AG04449 (cell line): ENCODE measurements at places on chromosomes 4 and X.

DNA sequence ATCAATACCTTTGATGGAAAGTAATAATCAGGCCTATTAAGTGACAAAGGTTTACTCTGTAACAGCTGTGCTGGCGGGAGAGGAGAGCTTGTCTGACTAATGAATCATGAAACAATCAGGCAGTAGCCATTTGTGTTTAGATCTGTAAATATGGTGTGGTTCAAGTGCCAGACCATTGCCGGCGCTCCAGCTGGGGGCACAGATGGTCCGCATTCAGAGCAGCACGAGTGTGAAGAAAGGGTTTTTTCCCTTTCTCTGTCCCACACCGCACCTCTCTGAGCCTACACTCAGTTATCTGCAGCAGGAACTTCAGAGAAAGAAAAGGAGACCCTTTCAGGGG is 111.3 kb upstream of the PAQR3 start:
- no peak for DNase-seq

GRCh38 chr4:10109995-10110670 is 6.5 kb downstream of the WDR1 start:
- DNase-seq: no peak

- DNase-seq: peak; percentile 26
Observed at GRCh38 chrX:152907084-152907651, 9.3 kb downstream of the ZNF185 start.

DNA sequence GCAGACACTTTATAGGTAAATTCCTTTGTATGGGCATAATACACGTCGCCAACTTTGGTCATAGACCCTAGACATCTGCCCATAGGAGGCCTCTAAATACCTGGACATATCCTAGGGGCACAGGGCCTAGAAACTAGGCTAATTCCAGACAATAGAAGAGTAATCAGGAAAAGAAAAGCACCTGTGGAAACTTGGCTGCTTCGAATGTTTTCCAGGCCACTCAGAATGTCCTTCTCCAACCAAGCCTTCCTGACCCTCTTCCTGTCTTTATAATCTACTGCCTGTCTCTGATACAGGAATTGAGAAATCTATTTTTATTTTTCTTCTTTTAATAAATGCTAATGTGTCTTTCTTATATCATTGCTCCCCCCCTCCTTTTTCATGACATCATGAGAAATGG is 493.1 kb downstream of the IL15 start:
- no peak for DNase-seq

DNA sequence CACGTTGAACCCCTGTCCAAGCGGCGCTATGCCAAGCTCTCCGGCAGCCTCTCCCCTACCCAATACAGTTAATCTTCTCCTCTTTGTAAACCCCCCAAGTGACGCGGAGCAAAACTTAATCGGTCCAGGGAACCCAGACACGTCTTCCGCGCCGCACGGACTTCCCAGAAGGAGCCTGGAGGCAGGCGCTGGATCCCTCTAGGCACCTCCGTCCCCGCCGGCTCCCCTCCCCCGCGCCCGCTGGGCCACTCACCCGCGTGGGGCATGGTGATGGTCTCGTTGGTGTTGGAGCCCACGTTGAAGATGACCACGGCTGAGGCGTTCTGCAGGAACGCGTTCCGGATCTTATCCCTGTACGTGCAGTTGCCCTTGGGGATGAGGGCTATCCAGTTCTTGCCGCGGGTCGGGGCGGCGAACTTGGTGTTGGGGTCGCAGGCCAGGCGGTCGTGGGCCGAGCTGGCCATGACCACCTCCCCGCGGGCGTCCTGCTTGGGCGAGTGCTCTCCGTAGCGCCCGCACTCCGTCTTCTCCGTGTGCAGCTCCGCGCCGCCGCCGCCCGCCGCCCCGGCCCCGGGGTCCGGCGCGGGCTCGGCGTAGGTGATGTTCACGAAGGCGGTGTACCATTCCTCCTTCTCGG is 1.1 kb downstream of the RNF150 start:
- no peak for DNase-seq

DNA sequence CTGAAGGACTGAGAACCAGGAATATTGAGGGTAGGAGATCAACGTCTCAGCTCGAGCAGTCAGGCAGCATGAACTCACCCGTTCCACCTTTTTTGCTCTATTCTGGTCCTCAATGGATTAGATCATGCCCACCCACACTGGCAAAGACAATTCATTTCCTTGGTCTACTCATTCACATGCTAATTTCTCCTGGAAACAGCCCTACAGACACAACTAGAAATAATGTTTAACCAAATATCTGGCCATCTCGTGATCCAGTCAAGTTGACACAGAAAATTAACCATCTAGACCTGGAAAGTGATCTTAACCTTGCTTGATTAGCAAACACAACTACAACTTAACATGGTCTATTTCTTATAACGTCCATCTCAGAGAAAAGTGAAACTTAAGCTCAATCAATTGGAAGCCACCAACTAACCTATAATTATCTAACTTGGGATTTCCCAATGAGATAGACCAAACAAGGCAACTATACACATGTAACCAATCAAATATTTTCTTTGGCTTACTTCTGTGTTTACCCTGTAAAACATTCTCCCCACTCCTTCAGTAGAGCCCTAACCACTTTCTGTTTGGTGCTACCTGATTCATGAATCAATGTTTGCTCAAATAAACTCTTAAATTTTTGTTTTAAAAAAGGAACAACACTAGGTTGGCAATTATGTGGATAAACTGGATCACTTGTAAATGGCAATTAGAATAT is 69.7 kb upstream of the MAMLD1 start:
- DNase-seq: no peak

GRCh38 chr4:30753316-30753715 is 33.1 kb downstream of the PCDH7 start:
- no peak for DNase-seq

DNA sequence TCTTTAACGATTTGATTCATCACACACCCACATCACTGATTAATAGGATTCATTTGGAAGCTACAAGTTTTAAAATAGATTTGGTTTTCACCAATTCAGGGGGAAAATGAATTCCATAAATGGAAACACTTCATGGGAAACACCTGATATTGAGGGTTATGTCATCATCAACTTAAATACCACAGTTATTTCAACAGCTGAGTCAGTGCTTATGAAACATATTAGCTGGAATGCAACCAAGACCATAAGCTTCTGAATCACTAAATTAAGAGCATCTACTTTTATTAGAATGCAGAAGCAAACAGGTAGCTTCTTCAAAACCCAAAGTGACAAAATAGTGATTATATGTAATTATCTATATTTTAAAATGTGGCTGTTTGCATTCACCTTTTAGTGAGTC is 207.8 kb upstream of the DCAF8L1 start:
- no peak for DNase-seq

DNA sequence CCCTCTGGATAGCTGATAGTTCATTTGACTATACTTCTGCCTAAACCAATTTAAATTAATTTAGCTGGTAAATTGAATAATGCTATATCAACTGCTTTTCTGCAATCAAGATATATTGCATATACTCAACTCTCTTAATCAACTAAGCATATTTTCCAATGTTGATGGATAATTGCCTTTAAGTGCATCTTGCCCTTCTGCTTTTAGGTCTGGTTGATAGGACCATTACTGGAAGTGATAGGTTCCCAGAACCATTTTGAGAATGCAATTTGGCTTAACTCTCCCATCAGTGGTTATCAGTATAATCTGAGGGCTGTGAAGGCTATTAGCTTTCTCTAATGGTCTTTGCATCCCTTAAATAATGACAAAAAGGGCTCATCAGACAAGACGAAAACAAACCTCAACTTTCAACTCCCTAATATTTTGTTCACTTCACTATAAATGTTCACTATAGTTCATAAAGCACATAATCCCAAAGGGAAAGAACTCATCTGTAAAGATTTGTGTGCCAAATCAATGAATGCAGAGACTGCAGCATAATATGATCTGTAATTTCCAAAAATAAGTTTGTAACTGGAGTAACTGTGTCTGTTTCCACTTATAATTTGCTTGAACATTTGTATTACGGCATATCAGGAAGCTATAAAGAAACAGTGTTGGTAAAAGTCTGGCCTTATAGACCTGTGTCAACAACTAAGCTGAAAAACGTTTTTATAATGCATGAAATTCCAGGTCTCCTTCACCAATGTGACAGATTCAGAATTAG is 273.6 kb downstream of the FBXO8 start:
- no peak for DNase-seq

GRCh38 chr4:168699224-168699878 is 202.5 kb downstream of the PALLD start:
- no peak for DNase-seq

DNA sequence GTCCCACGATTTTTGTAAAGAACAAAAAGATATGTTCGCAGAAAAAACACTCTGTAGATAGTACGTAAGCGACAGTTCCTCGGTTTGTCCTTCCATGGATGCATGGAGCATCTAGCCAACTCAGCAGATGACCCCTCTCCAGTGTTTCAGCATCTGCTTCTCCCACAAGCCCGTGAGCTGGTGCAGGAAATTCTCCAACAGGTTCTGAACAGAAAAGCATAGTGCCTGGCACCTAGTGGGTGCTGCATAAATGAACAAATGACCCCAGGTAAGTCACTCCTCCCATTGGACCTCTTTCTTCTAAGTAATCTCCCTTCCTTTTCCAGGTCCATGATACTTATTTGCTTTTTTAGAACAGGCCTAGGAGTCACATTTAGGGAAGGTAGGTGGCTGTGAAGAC is 966 bp upstream of the KIAA0232 start:
- no peak for DNase-seq

- DNase-seq: no peak
Observed at GRCh38 chrX:54494166-54494988, 1.7 kb downstream of the FGD1 start.

DNA sequence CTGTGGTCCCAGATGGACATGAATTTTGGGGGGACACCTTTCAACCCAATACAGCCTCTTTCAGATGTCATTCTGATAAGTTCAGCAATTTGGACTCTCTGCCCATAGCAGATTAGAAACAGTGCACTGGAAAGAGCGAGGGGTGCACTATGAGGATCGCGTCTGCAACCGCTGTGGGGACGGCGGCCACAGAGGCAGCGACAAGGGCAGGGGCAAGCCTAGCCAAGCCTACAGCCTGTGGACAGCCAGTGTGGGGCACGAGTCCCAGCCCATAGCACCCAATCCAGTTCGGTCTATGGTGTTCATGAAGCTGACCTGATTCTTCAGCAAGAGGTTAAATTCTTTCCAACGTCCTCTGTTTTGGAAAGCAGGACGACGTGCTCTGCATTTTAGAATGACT is 9.7 kb upstream of the NSG1 start:
- no peak for DNase-seq

- DNase-seq: no peak
Observed at GRCh38 chr4:39062094-39062769, at the start of gene KLHL5. Gene KLHL5 (plus strand): TSS chr4:39062232. CDS start chr4:39062653, 421 bp downstream.

- no peak for DNase-seq
Observed at GRCh38 chrX:20128670-20129069, 12.0 kb upstream of the MAP7D2 start.

- peak; percentile 44 for DNase-seq
Observed at GRCh38 chr4:65645185-65645584, 25.1 kb downstream of the EPHA5 start.

- no peak for DNase-seq
Observed at GRCh38 chr4:53515076-53515475, 76.2 kb downstream of the LNX1 start.

GRCh38 chrX:129798456-129798855 is 18.7 kb downstream of the SASH3 start:
- DNase-seq: no peak

- no peak for DNase-seq
Observed at GRCh38 chr4:184434501-184435066, 39.8 kb downstream of the IRF2 start.

DNA sequence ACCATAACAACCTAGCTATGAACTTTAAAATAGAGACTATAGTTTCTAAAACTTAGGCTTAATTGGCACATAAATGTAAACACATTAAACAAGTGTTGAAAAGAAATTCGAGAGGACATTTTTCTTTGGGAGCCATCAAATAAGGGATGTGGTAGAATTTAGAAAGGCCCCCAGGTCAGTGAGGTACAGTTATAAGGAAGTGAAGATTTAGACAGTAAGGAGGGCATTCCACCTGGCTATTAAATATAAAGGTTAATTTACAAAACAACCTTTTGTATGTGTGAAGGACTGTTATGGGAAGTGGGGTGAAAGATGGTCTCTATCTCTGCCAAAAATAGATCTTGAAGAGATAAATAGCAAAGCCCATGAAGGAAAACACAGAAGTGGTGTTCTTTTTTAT is 83.9 kb downstream of the AFF1 start:
- no peak for DNase-seq

DNA sequence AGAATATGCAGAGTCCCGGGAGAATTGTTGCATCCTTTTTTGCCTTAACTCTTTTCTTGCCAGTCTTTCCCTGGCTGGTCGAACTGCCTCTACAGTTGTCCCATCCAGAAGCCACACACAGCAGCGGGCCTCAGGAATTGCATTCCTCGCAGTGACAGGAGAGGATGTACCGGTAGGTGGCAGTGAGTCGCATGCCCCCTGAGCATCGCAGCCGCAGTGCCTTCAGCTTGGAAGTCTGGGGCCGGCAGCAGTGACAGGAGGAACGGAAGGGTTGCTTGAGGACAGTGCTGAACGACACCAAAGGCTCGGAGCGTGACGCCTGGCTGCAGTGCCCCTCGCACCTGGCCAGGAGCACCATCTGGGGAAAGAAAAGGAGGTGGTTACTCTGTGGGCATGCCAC is 23.5 kb downstream of the NDP start:
- DNase-seq: no peak

DNA sequence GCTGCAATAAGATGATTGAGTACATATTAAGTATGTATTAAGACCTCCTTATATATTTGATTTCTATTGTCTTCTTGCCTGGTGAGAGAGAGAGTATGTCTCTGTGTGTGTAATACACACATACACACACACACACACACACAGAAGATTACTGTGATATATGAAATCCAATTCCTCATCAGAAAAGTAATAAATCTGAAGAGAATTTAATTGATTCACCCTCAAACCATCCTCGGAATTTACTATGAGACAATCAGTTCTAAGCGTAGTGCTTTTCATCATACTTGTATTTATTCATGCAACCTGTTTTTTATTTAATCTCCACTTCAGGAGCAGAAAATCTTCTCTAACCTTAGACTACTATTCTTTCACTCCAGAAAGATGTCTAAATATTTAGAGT is 62.3 kb upstream of the TLL1 start:
- DNase-seq: no peak

DNA sequence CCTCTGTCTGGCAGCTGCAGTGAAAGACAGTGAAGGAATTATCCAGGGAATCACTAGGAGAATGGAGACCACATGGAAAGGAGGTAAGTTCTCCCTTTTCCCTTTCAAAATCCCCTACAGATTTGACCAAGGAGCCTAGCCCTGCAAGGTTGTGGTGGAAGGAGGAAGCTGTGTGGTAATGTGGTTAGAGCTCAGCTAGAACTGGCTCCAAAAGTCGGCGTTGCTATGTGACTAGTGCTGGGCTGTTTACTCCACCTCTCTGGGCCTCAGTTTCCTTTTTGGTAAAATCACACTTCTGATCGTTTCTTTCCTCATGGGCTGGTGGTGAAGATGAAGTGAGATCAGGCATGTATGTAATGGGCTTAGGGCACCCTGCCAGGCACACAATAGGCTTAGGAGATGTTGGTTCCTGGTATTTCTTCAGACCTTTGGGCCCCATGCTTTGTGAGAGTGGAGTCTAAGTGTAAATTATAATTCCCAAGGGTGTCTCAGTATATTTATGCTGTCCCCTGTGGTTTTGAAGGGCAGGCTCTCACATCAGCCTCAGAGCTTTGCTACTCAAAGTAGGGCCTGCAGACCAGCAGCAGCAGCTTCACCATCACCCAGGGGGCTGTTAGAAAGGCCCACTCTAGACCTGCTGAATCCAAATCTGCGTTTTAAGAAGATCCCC is 183.7 kb upstream of the BCOR start:
- no peak for DNase-seq

- no peak for DNase-seq
Observed at GRCh38 chrX:97637289-97637688, 753.6 kb downstream of the RPA4 start.

- DNase-seq: no peak
Observed at GRCh38 chr4:183797011-183797444, 108.1 kb upstream of the STOX2 start.
